Fibroblast of skin of right biceps (primary cell): ENCODE measurements at places on chromosomes 5 and 9.

- peak; percentile 91 for DNase-seq
Measured at GRCh38 chr9:16213781-16214515, 656.5 kb downstream of the BNC2 start.

DNA sequence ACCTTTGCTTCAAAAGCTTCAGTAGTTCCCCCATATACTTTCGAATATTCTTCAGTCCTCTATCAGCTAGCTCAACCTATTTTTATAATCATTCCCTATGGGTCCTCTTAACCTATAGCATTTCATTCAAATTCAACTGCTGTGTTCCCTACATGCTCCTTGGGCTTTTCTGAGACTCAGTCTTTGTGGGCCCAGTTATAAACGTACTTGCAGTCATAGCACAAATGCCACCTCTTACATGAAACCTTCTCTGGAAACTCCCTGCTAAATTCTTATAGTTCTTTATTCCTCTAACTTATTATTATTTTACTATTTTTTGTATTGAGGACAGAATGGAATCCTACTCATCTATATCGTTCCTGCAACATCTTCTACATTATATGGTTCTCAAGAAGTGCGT lies 24.7 kb downstream of the MLANA start:
- no peak for DNase-seq

DNA sequence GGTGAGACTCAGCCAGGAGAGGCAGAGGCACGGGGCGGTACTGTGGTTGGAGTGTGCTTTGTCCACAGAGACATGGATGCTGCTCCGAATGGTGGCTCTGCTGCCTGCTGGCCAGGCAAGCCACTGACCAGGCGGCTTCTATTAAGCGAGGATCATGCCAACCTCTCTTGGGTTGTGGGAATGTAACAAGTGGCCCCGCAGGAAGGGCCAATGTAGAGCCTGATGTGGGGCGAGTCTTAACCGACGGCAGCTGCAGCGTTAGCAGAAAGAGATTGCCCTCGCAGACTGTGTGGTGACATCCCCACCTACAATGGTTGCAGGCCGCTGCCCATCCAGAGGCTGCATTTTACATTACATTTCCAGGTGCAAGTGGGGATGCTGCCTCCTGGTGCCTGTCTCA lies 46.6 kb upstream of the SLC25A51 start:
- DNase-seq, result no peak

DNA sequence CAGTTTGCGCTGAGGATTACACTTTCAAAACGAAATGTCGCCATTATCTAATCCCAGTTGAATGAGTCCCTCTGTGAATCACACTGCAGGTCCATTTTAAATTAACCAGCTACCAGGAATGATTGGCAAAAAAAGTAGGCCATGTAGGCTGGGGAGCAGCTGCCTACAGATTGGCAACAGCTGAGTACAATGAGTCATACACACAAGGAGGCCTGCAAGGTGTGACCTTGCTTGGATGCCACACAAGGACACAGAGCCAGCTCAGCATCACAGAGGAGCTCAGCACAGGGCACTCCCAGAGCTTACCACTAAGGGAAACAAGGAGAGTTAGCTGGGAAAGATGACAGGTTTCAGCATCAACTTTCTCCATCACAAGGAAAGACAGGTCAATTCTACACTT lies 12.9 kb downstream of the HAVCR1 start:
- DNase-seq, result no peak

DNA sequence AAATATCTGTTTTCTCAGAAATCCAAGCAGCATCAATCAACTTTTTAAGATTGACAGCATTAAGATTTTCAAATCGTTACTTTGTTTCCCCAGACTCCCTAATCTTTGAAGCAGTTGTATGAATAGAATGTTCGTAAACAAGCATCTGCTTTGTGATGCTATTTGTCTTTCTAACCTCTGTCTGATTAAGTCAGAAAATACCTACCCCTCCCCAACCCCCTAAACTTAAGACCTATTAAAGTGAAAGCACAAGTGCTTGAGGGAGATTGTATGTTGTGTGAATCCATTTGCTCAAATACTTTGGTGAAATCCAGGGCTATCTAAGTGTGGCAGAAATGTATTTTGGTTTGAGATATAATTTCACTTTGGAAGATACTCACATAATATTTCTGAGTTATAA lies 47.9 kb upstream of the C5orf47 start:
- no peak for DNase-seq

GRCh38 chr5:177099422-177100093 lies 12.8 kb downstream of the FGFR4 start:
- DNase-seq, result no peak

GRCh38 chr9:127983847-127984289 lies 3.1 kb upstream of the EEIG1 start:
- no peak for DNase-seq

DNA sequence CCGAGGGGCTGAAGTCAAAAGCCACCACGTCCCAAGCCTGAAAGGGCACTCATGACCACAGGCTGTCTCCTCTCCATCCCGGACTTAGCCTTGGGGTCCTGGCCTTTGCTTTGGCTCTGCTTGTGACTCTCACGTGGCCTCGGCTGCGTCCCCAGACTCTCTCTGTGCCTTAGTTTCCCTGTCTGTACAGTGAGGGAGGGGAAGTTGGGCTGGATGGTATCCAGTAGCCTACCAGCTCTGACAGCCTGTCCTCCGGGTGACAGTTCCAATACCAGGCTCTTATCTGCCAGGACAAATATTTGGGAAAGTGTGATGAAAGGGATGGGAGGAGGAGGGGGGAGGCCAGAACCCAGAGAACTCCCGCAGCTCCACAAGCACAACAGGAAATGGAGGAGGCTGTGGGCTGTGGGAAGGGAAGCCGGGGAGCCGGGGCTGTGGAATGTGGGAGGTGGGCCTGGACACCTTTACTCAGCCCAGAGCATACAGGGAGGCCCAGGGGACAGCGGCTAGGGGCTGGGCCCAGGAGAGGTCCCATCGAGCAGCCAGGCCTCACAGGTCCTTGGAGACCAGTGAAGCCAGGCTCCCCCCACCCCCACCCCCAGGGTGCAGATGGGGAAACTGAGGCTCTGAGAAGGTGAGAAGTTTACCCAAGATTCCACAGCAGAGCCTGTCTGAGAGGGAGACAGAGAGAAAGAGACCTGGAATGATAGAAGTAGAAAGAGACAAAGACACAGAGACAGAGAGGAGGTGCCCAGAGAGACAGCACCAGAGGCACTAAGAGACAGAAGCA lies 18.3 kb downstream of the PDGFRB start:
- DNase-seq, result peak; percentile 81

DNA sequence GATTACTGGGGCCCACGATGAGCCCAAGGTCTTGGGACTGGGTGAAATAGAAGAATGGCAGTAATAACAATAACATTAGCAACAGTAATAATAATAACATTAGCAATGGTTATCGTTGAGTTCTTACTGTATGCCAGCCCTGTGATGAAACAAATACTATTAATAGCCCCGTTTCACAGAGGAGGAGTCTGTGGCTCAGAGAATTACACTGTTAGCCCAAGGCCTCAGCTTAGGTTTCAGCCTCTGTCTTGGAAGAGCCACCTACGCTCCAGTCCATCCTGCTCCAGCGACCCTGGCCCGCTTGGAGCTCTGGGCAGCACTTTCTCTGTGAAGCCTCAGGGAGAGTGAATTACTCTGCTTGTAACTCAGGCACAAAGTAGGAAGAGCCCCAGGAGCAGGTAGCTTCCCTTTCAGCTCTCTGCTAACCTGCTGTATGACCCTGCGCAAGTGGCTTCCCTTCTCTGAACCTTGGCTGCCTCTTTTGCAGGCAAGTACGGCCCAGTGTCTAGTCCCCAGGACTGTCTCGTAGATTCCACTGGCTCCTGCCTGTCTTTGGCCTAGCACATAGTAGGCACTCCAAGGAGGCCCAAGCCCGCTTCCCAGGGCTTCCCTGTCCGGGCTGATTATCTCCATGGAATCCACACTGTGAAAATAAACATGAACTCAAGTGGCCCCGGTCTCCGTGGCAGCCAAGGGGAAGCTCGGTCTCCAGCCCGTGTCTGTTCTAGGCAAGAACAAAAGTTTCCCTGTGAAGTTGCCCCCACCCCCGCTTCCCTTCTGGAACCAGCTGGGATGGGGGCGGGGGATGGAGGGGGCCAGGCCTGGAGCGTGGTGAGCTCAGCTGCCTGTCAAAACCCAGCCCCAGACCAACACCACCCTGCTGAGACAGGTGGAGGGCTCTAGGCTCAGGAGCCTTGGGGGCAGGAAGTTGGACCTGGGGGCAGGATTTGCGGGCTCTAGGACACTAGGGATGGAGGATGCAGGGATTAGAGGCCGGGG lies 26.2 kb upstream of the LMX1B start:
- DNase-seq, result no peak

GRCh38 chr5:76956033-76956432 lies 3.2 kb downstream of the CRHBP start:
- DNase-seq, result no peak

DNA sequence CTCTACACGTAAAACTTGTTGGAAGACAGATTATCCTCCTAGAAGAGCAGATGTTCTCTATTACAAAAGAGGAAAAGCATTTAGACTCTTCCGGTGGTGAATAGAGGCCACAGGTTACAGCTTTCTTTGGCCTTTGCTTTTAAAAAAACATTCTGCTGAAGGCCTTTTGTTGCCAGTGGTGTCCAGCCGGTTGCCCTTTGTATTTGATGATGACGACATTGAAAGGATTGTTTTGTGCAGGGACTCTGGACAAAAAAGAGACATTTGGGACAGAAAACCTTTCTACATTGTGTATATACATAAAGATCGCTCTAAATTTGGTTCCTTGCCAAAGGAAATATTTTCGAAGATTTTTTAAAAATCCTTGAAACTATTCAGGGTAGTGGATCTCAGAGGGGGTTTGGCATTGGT lies 180.3 kb downstream of the C9orf152 start:
- peak; percentile 46 for DNase-seq

DNA sequence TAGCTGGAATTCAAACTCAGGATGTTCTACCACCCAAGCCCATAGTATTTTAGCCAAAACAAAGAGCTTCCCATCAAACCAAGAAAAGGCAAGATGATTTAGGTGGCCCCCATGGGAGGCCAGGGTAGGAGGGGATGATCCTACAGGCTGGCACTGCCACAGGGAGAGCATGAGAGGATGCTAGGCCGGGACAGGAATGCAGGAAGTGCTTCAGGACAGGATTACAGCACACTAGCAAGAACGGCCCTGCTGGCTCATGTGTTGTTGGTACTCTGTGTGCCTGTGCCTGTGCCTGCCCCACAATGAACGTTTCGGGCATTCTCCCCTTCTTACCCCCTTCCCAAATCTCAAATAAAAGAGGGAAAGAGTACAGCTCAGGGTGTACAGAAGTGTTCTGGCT lies 110.7 kb upstream of the TRIM32 start:
- peak; percentile 13 for DNase-seq

- DNase-seq, result no peak
Measured at GRCh38 chr5:42915306-42915866, 103.7 kb upstream of the SELENOP start.

GRCh38 chr9:100573655-100574260 lies 4.1 kb upstream of the CAVIN4 start:
- peak; percentile 31 for DNase-seq

- no peak for DNase-seq
Measured at GRCh38 chr5:12625667-12626263, 721.5 kb upstream of the CTNND2 start.

GRCh38 chr5:109907731-109908130 lies 218.0 kb downstream of the MAN2A1 start:
- peak; percentile 75 for DNase-seq

DNA sequence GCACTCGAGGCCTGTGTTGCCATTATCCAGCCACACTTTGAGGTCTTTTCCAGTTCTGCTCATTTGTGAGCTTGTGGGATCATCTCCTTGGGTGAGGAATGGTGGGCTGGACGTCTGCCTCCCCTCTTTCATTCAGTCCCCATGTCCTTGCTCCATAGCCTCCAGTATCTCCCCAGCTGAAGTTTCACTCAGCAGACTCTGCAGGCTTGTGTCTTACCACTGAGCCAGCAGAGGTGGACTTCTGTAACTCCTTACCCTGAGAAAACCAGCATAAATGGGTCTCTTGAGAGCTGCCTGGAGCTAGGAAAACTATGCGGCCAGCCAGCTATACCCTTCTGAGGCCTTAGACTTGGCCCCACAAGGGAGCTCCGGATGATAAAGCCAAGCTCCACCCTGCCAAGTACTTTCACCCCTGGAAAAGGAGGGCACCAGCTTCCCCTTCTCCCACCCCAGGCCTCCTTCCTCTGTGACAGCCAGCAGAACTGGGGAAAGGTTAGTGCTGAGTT lies 12.2 kb downstream of the IRF1 start:
- no peak for DNase-seq

GRCh38 chr9:131530546-131530919 lies 530 bp downstream of the UCK1 start:
- DNase-seq, result peak; percentile 30

DNA sequence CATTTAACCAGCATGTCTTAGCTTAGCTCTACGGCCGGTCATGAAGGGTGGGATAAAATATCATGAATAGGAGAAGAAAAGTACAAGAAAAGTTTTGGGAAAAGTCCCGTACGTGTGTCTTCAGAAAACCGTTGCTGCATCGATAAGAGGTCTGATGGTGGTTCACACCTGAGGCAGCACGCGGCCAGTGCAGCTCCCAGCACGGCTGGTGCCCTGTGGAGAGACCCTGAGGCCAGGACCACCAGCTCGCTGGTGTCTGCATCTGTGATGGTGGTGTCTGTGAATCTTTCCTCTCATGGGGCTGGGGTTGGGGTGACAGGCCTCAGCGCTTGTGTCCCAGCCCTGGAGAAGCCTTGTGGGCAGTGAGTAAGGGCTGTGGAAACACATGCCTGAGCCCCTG lies 148.9 kb upstream of the IRX4 start:
- DNase-seq, result no peak

GRCh38 chr9:3014178-3014577 lies 170.3 kb upstream of the PUM3 start:
- DNase-seq, result no peak

DNA sequence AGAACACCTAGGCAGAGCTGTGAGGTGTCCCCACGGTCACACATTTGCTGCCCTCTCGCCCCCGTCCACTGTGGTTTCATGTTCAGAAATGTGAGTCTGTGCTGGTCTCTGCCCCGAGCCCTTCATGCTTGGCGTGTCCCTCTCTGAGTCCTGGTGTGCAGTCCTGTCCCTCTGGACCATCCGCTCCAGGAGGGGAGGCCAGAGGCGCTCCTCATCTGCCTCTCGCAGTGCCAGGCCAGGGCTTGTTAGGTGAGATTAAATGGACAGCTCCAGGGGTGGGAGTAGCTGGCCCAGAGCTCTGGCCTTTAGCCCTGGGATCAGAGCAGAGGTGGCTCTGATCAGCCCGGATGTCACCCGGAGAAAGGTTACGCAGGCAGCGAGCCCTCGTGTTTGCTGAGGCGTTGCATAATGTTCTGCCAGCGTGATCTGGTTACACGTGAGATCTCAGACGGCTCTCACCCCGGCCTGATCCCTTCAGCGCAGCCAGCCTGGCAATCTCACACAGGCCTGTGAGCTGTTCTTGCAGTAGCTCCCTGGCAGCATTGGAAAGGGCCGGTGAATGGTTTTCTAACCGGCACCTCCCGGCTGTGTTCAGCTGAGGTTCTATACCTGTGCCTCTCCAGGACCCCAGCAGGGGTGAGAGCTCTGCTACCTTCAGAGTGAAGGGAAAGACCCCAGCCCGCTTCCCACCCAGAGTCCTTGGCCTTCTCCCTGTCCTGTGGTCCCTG lies 24.5 kb downstream of the PTGES2 start:
- no peak for DNase-seq
